ENCODE measurements at places on chromosomes 2 and 18. TPM values are rescaled to one million over a fixed set of nuclear protein-coding genes. Genes with fewer than 3 reads are reported as not detected.

DNA sequence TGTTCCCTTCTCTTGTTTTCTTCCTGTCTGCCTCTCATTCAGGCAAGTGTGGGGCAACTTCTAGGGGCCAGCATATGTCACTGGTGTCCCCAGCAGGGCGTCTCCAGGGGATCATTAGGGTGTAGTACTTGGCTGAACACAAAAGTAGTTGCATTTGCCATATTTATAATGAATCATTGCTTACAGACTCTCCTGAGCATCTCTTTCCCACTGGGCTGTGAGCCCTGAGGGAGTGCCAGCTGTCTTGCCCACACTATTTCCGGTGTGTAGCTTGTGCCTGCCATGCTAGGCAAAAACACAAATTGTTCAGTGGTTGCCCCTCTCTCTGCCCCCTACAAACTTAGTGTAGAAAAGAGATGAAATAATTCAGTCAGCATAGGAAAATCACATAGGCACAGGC is 40.8 kb upstream of the SCLY start:
- DNase-seq, result no peak

DNA sequence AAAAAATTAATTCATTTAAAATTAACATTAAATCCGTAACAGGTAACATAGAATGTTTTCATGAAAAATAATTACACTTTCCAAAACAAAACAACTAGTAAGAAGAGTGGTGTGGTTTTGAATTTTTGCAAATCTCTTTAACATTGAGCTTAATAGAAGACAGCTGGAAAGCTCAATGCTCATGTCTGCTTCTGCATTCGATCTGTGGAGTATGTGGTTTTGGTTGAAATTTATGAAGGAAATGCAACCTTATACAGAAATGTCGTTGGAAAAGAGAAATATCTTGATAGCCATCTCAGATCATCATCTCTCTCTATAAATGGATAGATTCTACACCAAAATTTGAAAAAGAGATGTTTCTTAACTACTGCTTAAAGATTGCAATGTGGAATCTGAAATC is 17.3 kb upstream of the FHL2 start:
- no peak for DNase-seq

- no peak for DNase-seq
Observed at GRCh38 chr2:133438026-133438425, 130.2 kb downstream of the NCKAP5 start.

HRH4 gene
- 0.41 TPM for total RNA-seq

PAX8 gene
- 1.1 TPM for total RNA-seq

ANKRD62 gene
- not detected for total RNA-seq

UGT1A10 gene
- total RNA-seq, result not detected
